ENCODE measurements at places on chromosomes 16 and 17.
A peak's percentile ranks its signal among the peaks of the same experiment; 100 is the strongest.

DNA sequence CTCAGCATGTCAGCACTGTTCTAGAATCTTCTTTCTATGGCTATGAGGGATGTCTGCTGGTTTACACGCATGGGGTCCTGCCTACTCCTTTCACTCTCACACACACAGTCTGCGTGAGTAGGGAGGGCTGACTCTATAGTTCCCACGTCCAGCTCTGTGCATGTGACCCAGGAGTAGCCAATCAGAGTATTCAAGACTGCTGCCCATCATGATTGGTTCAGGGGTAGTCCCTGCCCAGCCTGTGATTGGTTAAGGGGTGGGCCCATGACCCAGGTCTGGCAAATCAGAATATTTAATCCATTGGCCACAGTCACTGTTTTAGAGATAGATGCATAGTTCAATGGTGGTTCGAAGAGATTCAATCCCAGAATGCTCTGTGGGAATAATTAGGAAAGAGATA is 151.3 kb upstream of the IRX3 start:
- DNase-seq: no peak

- no peak for DNase-seq
Observed at GRCh38 chr17:28810437-28810836, 32.2 kb downstream of the FAM222B start.

GRCh38 chr16:77457046-77457445 is 22.2 kb upstream of the ADAMTS18 start:
- no peak for DNase-seq

DNA sequence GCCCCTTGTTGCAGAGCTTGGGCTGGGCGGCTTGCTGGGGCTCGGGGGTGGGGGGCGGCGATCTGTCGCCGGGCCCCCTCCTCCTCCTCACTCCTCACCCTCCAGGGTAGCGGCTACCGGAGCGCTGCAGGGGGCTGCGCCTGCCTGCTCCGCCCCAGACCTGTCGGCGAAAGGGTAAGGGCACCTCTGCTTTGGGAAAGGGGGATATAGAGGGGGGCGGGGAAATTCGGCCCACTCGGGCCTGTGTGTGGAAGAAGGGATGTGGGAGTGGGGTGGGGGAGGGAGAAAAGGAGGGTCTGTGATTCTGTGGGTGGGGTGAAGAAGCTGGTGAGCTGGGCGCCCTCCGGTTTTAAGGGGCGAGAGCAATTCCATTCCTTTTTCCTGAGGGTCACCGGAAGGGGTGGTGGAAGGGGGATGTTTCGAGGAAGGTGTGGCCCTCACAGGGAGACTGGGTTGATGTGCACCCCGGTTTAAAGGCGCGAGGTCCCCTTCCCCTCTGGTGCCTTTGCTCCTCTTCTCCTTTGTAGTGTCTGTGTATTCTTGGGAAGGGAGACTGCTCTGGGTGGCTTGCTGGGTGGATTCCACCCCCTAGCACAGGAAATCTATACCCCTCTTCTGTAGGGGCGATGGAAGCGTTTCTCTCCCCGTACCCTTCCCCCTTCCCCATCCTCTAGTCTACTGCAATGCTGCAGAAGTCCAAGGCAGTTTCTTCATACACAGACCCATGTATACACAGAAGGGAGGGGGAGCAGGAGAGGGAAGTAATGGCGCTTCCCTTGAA is 878 bp downstream of the TAOK1 start:
- DNase-seq: peak; percentile 22

DNA sequence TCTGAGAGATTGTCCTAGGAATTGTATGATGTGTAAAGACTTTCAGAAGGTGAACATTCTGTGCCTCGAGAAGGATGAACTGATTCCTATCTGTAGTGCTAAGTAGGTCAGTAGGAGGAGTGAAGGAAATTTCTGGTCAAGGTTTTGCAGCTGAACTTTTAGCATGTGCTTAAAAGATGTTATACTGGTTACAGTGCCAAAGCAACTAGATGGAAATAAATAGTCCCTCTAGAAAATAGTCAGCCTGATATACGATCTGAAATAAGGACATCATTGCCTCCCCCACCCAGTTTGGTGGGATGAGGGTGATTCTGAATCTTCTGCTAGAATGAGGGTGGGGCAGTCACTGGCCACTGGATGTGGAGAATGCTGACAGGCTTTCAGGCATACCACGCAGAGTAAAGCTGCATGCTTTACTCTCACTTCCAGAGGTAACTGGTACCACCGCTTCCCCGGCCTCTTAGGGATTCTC is 57.2 kb upstream of the VPS4A start:
- DNase-seq: no peak

Measured in NCI-H1092 treated with DMSO at 0.1 percent for 48 hours (cell line).